ENCODE measurements at places on chromosomes 4 and X.
A peak's percentile ranks its signal among the peaks of the same experiment; 100 is the strongest.

DNA sequence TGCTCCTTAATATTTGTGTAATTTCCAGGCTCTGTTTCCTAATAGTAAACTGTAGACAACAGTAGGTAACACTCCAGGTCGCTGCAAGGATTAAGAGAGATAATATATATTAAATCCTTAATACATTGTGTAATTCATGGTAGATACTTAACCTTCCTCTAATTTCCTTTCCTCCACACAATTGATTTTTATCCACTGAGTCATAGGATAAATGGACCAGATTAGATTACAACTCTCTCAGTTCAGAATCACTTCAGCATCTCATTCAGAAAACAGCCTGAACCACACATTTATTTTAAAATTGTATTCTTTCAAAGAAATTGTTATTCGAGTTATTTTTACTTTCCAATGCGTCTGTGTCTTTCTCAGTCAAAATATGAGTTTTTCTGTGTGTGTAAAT is 17.1 kb downstream of the GK2 start:
- DNase-seq, result no peak

GRCh38 chr4:147516133-147516532 is 35.2 kb downstream of the EDNRA start:
- no peak for DNase-seq

GRCh38 chrX:124860736-124861135 is 458.9 kb upstream of the TEX13C start:
- no peak for DNase-seq

GRCh38 chr4:68337522-68337921 is 12.4 kb downstream of the YTHDC1 start:
- DNase-seq, result no peak

- DNase-seq, result no peak
Measured at GRCh38 chrX:7109838-7110793, 37.4 kb upstream of the STS start.

DNA sequence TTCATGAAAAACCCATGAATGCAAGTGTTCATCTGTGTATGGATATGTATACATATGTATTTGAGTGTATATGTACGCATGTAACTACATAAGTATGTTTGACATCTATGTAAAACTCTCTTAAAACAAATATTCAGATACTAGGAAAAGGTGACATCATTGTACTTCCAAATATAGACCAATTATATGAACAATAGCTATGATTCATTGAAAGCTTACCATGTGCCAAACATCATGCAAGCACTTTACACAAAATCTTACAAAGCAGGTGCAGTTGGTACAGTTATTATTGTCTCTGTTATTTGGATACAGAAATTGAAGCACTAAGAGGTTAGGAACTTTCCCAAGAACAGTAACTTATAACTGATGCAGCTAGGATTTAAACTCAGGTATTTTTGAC is 21.4 kb downstream of the MAGEB17 start:
- no peak for DNase-seq

- DNase-seq, result no peak
Measured at GRCh38 chr4:73895201-73896175, 26.3 kb downstream of the CXCL1 start.

DNA sequence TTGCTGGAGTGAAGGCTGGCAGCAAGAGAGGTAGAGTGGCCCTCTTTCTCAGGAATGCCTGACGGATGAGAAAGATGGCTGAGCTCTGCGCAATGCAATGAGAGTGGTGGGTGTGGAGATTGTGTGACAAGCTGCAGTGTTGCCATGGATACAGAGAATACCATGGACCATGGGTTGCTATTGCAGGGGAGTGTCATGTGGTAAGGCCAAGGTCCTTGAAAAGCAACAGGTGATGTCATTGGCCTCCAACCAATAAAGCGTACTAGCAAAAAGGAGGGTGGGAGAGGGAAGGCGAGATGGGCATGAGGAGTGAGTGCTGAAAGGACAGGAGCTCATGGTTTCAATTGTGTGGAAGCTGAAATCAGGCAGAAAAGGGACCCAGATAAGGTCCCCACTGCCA is 1.8 kb downstream of the PNMA5 start:
- DNase-seq, result no peak

- DNase-seq, result no peak
Measured at GRCh38 chrX:24463077-24463476, 2.0 kb upstream of the PDK3 start.

- DNase-seq, result no peak
Measured at GRCh38 chrX:140180585-140180984, 215.3 kb upstream of the CXorf66 start.

GRCh38 chrX:70922774-70923473 is 8.0 kb downstream of the SLC7A3 start:
- no peak for DNase-seq

GRCh38 chrX:23515028-23515427 is 152.3 kb upstream of the PRDX4 start:
- no peak for DNase-seq

DNA sequence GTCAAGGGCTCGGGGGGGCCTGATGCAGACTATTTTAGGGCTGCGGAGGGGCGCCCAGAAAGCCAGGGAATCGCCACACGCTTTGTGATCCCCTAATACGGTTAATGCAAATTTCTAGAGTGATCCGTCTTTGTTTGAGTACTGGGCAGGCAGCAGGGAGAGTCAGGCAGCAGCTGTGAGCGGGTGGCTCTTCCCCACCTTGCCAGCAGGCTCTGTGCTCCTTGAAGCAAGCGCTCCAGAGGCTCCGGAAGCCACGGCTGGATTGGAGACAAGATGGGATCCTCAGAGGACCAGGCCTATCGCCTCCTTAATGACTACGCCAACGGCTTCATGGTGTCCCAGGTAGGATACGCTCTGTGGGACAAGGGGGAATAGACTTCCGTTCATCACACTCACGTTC is at the start of gene ASMT:
Gene ASMT, plus strand, starts transcription at position 133 of the 400 bp plus-strand sequence. Its CDS starts 141 bp downstream, at position 274.
- no peak for DNase-seq

DNA sequence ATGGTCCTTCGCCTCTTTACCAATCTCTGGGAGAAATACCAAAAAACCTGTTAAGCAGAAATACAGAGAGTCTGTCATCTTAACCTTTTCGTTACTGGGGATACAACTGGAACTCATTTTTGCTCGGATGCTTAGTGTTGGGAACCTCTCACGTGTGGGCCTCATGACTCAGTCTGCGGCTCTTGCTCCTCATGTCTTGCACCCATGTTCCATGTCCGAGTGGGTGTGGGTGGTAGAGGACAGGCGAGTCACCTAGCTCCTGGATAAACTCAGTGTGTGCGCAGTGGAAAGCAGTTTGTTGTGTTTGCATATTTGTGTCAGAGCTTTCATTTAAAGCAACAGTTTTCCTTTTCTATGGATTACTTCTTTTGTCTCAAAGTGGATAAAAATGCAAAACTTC is 70.6 kb downstream of the TNIP2 start:
- DNase-seq, result no peak

DNA sequence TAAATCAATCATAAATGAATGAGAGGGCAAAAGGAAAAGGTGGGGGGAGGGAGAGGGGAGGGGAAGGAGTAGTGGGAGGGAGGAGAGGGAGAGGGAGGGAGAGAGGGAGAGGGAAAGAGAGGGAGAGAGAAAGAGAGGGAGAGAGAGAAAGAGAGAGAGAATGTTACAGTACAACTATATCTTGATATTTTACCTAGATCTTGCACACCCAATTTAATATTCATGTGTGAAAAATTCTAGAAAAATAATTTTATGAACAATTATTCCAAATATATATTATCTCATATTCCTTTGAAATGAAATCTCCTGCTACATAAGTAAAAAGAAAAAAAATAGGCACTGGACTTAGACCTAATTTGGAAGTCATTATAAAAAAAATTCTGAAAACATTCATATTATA is 120.0 kb downstream of the SCLT1 start:
- no peak for DNase-seq

DNA sequence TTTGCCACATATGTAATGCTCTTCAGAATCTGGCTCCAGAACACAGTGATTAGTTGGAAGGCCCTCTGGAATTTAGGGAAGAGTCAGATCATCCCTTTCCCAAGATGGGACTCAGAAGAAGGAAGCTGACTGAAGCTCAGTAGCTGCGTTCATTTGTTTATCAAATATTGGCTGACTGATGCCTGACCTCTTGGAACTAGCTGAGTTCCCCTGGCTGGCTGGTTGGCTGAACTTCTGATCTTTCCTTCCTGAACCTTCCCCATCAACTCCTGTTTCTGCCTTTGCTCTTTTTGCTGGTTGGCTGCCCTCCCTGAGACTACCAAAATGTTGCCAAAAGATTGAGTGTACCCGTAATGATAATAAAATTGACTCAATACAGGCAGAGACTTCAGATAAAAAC is 866.5 kb upstream of the INTU start:
- DNase-seq, result no peak

GRCh38 chr4:181890911-181891310 is 352.3 kb upstream of the TENM3 start:
- no peak for DNase-seq

DNA sequence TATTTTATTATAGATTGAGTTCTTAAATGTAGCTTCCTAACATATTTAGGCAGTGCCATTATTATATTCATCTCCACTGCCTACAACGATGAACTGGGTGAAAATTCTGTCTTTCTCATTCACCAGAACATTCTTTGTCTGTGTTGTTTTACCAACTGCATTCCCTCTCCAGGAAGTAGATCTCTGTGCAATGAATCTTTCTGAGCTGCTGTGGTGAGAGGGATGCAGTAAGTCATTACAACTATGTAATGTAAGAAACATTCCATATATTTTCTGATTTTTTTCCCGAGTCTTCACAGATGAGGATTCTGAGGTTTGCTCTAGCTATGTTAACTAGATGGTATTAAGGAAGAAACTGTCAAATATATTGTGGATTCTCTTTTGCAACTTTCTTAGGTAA is 811.9 kb upstream of the PCDH7 start:
- no peak for DNase-seq

DNA sequence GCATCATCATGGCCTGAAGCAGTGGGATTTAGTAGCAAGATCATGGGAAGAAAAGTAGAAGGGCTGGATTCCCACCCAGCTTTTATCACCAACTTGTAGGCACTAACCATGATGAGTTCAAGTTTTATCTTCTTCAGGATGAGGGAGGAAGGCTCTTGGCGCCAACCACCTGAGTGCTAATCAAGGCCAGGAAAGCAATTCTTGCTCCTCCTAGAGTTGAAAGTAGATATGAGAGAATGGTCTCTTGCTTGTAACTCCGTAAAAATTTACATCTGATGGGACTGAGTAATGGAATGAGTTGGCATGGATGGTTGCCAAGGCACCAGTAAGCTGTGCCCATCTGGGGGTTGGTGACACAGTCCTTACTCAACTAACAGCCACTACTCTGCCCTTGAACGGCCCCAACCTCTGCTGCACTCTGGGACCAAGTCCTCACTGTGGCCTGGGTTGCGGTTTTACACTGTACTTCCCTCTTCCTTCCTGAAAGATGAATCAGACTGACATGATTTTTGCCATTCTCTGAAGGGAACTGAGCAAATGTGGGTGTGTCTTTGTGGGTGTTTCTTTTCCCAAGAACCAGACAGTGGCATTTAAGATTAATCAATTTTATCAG is 39.4 kb upstream of the NDP start:
- DNase-seq, result peak; percentile 22

GRCh38 chr4:183291070-183291469 is 29.0 kb downstream of the CLDN22 start:
- no peak for DNase-seq

DNA sequence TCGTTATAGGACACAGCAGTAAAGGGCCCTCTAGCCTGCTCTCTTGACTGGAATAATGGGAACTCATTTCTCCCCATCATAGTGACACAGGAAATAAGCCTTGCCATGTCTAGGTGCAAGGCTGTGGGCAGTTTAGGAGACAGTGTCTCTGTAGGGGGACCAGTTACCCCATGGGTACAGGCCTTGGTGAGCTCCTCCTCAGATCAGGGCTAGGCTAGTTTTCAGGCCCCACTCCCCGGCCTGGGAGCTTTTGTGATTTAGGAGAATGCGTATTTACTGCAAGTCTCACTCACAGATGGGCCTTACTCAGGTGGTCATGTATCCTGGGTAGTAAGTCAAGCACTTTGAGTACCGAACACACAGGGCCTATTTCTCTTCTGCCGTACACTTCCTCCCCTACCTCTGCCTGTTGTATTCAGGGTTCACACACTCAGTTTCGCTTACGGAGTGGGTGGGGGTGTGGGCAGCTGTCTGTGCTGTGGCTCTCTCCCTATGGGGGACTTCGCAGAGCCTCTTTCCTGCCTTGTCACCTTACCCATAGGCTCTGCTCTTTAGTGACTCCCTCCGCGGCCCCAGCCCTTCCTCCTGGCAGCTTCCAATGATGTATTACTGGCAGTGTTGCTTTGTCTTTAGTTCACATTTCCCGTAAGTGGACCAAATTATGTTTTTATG is 34.2 kb downstream of the FAM193A start:
- DNase-seq, result peak; percentile 58

DNA sequence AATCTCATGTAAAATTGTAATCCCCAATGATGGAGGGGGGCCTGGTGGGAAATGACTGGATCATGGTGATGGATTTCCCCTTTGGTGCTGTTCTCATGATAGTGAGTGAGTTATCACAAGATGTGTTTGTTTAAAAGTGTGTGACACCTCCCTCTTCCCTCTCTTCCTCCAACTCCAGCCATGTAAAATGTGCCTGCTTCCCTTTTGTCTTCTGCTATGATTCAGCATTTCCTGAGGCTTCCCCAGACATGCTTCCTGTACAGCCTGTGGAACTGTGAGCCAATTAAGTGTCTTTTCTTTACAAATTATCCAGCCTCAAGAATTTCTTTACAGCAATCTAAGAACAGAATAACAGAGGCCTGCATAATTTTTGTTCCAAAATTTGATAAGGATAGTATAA is 85.2 kb downstream of the ANAPC10 start:
- no peak for DNase-seq

DNA sequence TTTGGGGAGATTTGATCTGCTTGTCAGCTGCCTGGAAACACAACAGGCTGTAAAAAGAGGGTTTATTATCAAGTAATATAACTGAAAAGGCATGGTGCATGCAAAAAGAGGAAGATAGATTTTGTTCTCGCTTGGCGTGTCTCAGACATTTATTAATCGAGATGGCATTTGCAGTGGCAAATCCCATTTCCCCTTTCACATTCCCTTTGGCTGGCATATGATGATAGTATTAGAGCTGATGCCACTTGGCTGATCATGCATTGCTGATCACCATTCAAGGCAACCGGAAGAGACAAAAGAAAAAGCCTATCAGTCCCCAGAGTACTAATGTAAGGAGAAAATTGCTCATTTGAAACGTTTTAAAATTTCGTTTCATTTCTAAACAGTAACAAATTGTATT is 101.8 kb downstream of the ZIC3 start:
- no peak for DNase-seq

DNA sequence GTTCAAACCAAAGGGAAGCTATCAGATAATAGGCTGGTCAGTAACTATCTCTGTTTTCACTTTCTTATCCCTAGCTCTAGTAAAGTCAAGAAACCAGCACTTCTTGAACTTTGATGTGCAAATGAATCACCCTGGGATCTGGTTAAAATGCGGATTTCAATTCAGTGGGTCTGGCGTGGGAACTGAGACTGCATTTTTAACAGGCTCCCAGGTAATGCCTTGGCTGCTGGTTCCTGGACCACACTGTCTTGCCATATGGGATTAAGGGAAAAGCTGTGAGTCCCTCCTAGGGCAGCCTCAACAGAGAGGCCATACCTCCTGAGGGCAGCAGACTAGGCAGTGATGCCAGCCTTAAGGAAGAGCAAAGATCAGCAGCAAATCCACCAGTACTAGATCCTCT is 1.7 kb downstream of the RNF175 start:
- DNase-seq, result no peak

Measured in CD4-positive, alpha-beta T cell treated with Interleukin-6 for 4 hours (primary cell).